ENCODE measurements at places on chromosomes 3 and 15.

DNA sequence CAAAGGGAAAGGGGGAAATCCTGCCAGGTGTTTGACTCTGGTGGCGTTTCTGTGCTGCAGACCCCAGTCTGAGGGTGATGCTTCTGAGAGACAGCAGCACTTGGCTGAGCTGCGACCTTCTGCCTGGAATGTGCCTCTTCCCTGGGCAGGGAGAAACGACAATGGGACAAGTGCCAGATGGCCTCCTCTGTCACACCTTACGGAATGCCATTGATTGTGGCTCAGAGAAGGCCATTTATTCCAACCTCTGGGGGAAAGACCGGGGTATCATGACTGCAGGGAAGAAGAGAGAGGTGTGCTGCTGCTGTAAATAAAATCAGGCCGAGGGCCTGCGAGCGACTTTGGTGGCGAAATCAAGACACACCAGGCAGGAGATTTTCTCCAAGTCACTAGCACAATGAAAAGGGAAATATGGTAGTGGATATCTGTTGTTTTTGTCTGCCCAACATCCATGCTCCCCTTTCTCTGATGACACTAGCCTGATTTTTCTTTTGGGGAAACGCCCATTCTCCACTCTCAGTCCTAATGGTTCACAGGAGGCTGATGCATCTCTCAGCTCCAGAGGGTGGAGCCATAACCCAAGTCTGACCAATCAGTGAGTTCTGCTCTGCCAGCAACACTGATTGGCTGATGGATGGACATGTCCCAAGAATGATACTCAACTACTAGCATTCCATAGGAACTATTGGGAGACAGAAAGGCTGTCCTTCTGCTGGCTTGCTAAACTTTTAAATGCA lies 336.1 kb downstream of the FOXP1 start:
- DNase-seq, result no peak

DNA sequence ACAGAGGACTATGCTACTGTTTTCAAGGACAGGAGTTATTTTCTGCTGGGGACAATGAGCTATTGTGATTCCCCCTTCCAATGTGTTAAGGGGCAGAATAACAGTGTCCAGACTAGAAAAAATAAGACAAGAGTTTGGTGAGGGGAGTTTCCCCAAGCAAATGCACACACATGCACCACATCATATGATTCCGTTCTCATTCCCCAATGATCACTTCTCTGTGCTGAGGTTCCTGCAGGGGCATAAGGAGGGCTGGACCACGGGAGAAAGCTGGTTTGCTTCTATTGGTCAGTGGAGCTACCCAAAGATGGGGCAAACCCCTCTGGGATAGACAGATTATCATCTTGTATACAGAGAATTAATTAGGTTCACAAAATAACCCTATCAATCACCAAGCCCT lies 80.6 kb downstream of the RBPMS2 start:
- DNase-seq, result no peak

DNA sequence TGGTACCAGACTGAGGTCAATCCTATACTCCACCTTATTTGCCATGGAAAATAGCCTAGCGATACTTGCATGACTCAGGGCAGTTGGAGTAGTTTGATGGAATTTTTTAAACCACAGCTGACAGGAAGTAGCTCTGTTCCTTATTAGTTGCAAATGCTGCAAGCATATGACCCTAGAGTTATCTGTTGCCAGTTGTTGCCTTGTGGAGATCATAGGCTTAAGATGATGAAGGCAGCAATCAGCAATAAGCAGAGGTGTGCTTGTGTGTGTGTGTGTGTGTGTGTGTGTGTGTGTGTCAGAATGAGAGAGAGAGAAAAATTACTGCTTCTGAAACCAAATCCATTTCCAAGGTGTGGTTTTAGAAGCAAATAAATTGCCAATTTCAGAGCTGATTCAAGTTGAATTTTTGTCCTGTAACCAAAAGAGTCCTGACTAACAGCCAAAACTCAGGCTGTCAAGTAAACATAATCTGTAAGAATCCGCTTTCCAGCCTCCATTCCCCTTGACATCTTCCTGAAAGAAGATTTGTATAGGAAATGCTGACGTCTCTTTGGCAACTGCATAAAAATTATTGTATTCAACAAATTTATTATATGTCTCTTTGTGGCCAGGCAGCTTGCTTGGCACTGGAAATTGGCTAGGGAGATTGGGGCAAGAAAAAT lies 141.2 kb downstream of the SERPINI1 start:
- no peak for DNase-seq

DNA sequence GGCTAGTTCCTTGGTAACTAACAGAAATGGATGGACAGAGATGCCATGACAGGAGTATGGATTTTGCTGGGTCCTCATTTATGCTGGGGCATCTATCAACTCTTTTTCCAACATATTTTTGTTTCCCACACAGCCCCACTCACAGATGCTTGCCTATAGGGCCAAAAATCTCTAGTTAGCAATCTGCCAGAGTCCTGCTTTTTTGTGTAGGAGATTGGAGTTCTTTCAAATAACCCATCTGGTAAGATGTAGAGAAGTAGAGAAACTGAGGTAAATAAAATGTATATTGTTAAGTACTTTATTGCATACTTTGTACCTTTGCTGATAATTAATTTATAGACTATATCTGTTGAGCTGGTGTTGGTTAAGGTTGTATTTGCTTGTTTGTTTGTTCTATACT lies 456.5 kb upstream of the GOLIM4 start:
- DNase-seq, result no peak

GRCh38 chr15:78930577-78931388 lies 14.1 kb downstream of the CTSH start:
- DNase-seq, result no peak

DNA sequence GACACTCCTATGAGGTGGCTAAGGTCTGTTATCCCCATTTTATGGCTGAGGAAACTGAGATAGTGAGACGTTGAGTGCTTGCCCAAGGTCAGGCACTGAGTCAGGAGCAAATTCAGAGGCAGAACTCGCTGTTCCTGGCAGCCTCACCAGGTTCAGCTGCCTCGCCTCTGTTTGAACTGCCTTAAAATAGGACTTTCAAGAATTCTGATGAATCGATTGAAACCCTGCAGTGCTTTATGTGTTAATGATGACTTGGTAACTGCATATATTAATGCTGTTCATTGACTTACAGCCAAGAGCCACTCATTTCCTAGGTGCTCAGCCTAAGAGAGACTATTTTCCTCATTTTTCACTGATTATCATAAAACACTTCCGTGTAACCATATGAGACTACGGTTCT lies 79.5 kb upstream of the BHLHE40 start:
- DNase-seq, result no peak
